ENCODE measurements at places on chromosomes 4 and X.

GRCh38 chr4:117796677-117797076 lies 237.6 kb upstream of the NDST3 start:
- no peak for DNase-seq

DNA sequence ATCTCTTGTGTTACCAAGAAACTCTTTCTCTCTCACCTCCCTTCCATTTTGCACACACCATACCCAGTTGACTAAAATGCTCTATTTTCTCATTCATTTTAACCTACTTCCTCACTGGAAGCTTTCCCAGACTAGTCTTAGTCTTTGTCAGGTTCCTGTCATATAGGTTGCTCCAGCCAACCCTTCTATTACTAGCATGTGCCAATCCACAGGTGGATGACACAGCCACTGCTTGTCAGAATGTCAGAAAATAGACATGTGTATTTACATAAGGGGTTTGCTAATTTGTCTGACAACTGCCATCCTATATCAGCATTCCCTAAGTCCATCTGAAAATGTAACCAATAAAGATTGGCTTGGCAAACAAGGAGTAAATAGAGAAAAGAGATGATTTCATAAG lies 239.2 kb upstream of the SMIM31 start:
- DNase-seq: no peak

- DNase-seq: no peak
Measured at GRCh38 chr4:85514117-85514516, 39.2 kb downstream of the ARHGAP24 start.

DNA sequence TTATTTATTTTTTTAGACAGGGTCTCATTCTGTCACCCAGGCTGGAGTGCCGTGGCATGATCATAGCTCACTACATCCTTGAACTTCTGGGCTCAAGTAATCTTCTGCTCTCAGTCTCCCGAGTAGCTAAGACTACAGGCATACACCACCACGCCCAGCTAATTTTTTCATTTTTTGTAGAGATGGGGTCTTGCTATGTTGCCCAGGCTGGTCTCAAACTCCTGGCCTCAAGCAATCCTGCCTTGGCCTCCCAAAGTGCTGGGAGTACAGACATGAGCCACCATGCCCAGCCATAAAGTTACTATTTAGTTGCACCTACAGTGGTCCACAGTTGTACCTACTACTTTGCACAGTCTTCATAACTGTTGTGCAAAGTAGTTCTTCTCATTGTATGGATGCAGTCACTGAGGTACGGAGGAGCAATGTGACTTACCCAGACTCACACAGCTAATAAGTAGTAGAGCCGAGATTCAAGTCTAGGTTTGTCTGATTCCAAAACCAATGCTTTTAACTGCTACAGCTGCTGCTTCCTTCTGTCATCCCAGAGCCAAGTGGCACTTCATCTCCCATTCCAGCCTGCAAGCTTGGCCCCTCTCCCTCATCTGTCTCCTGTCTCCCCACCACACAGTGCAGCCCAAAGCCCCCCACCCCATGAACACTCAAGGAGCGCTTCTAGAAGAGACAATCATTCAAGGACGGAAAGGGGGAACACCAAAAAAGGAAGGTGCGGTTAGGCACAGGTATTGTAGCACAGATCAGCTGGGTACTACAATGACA lies 24.0 kb upstream of the IQSEC2 start:
- DNase-seq: no peak

DNA sequence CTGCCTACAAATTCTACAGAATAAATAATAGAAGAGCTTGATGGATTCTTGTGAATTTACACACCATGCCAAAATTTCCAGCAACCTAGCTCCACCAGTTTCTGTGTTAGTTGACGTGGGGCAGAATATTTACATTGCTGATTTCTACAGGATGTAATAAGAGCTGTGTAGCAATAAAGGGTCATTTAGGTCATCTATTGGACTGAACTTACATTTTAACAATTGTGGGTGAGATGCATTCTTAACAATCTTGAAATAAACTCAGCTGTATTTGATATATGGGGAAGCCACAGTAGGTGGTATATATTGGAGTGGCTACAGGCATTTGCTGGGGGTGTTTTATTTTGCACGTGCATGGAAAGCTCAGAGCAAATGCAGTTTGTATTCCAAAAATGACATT lies 655.3 kb downstream of the IQCM start:
- DNase-seq: no peak

DNA sequence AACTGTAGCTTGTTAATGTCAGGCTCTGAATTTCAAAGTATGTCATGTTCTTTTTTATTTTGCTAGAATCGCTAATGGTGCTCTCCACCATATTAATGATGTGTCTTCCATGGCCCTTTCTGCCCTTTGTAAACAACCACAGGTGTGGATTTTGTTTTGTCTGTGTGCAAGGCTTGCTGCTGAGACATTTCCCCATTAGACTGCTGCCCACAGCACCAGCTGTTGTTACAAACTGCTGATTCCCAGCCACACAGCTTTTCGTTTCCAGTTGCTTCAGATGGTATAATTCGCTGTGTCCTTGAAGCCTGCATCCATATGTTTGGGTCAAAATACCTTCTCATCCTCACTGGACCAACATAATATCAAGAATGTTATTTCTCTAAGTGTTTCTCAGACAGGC lies 32.8 kb downstream of the KCNIP4 start:
- DNase-seq: no peak

- DNase-seq: peak; percentile 85
Measured at GRCh38 chrX:150569155-150569477, 695 bp downstream of the MTM1 start.

GRCh38 chr4:74294681-74295080 lies 13.6 kb upstream of the EPGN start:
- DNase-seq: no peak

DNA sequence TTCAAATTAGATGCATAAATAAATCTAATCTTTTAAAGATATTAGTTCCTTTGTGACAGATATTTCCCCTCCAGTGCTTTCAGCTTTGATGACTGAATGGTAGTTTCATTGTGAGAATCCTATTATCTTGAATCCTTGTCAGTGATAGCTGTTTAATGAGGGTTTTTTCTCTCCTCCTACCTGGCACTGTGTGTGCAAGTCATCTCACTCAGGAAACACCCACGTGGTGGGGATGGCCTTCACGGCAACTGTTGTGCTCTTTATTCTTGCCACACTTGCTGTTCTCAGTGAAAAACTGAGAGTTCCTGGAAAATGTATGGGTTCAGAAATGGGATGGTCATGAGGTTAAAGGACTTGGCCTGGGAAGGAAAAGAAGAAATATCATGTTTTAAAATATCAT lies 129.9 kb downstream of the SPRY1 start:
- DNase-seq: no peak

DNA sequence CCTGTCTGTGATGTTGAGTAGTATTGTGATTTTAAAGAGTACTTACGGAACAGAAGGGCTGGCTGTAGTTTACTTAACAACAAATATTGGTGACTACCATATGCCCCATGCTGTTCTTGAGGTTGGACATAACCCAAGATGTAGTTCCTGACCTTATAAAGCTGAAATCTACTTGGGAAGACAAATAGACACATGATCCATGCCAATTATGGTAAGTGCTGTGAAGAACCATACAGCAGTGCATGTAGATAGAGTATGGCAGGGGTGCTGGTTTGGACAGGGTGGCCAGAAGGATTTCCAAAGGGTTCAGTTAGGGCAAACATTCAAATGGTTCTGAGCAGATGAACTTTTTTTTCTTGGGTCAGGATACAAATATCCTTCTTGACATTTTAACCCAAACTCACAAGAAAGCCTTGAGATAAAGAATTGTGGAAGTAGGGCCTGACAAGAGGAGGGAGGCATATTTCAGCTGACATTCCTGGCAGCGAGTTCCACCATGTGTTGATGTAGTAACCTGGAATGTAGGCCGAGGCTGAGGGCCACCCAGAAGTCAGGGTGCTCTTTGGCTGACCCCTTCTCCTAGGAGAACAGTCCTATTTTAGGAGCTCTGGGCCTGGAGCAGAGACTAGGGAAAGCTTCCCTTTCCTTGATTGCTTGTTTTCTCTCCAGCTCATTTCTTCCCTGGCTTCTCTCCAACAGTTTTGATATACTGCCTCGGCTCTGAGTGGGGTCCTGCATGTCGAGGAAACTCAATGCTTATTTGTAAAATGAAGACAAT lies 74.2 kb downstream of the FREM3 start:
- DNase-seq: no peak

- DNase-seq: no peak
Measured at GRCh38 chrX:20666331-20666730, 399.6 kb upstream of the RPS6KA3 start.

DNA sequence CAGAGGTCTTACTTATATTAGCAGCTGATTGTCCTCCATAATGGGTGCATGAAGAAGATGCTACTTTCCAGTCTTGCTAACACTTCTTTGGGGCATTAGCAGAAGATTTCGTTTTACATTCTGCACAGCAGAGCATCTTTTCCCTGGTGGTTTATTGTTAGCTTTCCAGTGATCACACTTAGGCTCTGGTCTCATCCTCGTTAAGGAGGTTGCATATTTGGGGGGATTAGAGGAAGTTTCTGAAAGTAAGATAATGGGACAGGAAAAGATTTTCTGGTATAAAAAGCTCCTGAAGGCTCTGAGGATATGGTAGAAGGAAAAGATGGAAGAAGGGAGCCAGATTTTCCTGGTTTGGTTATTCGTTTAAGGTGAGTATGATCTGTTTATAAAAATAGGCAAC lies 134.1 kb downstream of the GATB start:
- DNase-seq: no peak

- DNase-seq: no peak
Measured at GRCh38 chr4:156749426-156750403, 221.9 kb downstream of the PDGFC start.

- DNase-seq: peak; percentile 60
Measured at GRCh38 chrX:13750204-13750603, 15.7 kb downstream of the OFD1 start.

GRCh38 chr4:57075367-57075766 lies 34.8 kb downstream of the IGFBP7 start:
- DNase-seq: no peak

DNA sequence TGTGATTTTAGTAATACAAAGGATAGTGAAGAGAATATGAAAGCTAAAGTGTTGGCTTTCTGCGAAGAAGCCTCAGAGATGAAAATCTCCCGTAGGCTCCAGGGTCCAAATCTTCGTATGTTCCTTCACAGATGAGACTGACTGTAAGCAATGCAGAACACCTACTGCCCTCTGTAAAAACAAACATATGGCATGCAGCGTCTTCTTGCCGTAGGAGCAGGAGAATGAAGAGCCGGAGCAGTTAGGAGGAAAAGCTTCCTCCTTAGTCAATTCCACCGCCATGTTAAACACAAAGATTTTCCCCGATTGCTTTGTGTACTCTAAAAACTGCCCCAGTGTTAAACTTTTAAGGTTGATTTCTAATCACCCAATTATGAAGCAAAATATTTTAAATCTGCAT lies 22.5 kb downstream of the RWDD4 start:
- no peak for DNase-seq

GRCh38 chr4:2765832-2766526 lies 9.8 kb upstream of the TNIP2 start:
- no peak for DNase-seq

DNA sequence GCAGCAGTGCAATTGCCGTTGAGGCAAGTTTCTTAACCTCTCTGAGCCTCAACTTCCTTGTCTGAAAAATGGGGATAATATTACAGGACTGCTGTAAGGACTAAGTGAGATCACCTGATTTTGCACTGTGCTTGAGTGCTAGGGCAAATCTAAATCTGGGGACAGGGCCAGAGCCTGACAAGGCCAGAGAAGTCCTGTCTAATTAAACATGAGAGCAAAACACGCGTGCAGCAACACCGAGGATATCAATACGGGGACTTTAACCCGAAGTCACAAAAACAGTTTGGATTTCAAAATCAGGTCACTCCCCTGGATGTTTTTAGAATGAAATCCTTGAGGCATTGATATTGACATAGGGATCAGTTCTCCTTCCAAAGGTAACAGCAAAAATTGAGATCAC lies 5.7 kb upstream of the GJB1 start:
- no peak for DNase-seq

- no peak for DNase-seq
Measured at GRCh38 chrX:43615660-43616059, 40.4 kb upstream of the MAOA start.

GRCh38 chrX:63349307-63349706 lies 1.8 kb downstream of the SPIN4 start:
- DNase-seq: peak; percentile 51

GRCh38 chr4:126137782-126138170 lies 823.0 kb downstream of the FAT4 start:
- no peak for DNase-seq

GRCh38 chrX:110051559-110051958 lies 48.6 kb downstream of the TMEM164 start:
- DNase-seq: no peak

DNA sequence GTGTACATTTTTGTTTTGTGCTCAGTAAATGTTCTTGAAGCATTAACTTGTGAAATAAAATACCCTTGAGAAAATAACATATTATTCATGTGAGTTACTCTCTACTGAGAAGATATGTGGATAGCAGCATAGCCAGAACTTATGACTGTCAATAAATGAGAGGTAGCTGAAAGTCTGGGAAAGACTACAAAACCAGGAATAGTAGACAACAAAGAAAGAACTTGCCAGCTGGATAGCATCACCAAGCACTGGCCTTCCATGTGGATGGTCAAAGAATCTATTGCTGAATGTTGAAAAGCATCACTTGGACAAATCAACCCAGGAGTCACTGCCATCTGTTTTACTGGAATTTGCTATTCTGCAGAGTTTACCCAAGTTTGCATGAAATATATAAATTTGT lies 650.0 kb upstream of the HTR2C start:
- no peak for DNase-seq

- no peak for DNase-seq
Measured at GRCh38 chr4:99383399-99383798, 30.9 kb upstream of the ADH1C start.

DNA sequence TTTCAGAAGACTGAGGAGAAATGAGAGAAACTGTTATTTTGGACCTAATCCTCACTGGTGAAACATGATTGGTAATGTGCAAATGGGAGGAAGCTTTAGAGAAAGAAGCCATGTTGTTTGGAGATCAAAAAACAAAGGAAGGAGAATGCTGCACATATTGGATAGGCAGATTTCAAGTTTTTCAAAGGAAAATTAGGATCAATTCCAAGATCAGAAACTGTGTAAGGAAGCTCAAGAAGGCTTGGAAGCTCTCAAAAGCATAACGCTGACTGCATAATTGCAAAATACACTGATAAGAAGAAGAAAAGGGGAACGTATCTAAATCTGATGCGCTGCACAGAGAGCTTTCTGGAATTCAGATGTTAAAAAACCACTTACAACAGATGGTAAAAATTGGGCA lies 34.6 kb downstream of the KLHL15 start:
- no peak for DNase-seq

GRCh38 chr4:8914461-8915171 lies 43.0 kb upstream of the HMX1 start:
- DNase-seq: peak; percentile 2

GRCh38 chr4:23114538-23114937 lies 421.8 kb downstream of the GBA3 start:
- DNase-seq: no peak

DNA sequence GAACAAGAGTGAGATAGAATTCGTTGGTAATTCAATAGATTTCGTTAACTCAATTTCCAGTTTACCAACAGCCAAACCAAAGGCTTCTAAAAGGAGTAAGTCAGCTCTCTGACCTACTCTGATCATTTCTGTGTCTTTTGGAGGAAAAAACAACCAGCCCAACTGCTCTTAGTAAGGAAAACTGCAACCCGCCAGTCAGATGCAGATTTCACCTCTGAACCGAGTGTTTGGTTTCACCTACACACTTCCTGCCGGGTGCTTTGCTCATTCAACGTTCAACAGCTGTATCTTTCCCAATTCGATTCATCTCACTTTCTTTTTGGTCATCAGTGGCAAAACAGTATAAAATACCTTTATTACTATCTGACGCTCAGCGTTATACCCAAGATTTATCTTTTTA lies 24.5 kb downstream of the TMSB4X start:
- DNase-seq: peak; percentile 54

Data from NB4 (cell line).